ENCODE measurements at places on chromosomes 5 and 9.

DNA sequence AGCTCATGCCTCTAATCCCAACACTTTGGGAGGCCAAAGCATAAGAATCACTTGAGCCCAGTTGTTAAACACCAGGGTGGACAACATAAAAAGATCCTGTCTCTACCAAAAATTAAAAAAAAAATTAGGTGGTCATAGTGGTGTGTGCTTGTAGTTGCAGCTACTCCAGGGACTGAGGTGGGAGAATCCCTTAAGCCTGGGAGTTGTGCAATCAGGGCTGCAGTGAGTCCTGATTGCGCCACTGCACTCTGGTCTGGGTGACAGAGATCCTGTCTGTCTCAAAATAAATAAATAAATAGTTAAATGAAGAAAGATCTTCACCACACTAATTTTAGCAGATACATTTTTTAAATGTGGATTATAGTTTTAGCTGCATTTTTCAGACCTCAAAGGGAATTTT is 433.2 kb downstream of the MAT2B start:
- DNase-seq = no peak

GRCh38 chr5:72649449-72649848 is 142.2 kb upstream of the ZNF366 start:
- no peak for DNase-seq

DNA sequence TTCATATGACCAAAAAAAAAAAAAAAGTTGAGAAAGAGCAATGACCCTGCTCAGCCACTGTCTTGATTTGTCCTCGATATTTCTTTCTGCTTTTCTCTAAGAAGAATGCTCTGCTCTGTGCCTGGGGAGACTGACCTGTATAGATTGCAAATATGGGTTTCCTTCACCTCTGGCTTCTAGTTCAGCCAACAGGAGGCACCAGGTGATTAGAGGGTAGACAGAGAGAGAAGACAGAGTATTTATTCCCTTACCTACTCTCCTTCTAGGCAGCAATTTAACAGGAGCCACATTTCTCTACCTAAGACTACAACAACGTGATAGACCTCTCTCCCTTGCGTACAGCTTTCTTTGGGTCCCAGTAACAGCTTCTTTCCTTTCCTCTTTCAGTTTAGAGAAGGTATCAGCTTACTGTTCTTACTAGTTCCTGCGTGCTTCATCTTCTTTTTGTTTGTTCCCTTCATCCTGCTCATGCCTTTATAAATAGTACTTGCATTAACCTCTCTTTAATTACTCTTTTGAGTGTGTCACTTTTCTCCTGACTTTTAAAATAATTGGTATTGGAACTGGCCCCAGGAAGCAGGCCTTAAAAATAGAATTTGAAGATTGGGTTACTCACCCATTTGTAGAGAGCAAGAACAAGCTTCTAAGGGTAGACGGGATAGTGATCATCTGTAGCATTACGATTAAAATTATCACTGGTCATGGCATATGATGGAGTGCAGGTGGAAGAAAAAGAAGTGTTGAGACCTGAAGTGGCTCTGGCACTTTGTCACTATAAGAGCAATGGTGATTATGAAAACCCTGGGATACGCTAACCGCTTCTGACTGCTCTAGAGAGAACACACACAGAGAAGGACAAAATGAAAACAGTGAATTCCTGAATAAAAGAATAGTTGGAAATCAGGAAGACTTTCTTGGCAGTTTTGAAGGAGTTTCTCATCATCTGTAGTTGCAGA is 161.2 kb upstream of the FSTL4 start:
- no peak for DNase-seq

DNA sequence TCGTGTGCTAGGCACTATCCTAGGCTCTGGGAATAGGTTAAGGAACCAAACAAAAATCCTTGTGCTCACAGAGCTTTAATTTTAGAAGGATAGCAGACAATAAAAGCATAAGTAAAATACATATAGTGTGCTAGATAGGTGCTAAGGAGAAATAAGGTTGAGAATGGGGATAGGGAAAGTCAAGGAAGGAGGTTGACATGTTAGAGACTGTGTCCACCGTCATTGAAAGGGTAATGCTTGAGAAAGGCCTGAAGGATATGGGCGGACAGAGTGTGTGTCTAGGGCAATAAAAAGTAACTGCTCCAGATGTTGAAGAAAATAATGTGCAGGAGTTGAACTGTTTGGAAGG is 482 bp upstream of the TDRD7 start:
- DNase-seq = no peak

GRCh38 chr5:114695292-114695904 is 333.5 kb downstream of the KCNN2 start:
- DNase-seq = no peak

DNA sequence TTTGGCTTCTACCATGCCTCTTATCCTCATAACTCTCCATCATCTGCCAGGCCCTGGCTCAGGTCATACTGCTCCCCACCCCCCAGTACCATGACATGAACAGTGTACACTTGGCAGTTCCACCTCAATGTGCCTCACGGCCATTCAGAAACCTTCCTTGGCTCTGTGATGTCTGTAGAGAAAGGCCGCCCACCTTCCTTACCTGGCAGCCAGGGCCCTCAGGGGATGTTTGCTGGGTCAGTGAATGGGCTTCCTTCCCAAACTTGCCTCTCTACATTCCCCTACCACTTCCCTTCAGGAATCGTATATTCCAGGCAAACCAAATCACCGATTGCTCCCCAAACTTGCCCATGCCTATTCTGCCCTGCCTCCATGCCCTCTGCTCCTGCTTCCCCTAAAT is 101.1 kb downstream of the PSD2 start:
- DNase-seq = no peak

DNA sequence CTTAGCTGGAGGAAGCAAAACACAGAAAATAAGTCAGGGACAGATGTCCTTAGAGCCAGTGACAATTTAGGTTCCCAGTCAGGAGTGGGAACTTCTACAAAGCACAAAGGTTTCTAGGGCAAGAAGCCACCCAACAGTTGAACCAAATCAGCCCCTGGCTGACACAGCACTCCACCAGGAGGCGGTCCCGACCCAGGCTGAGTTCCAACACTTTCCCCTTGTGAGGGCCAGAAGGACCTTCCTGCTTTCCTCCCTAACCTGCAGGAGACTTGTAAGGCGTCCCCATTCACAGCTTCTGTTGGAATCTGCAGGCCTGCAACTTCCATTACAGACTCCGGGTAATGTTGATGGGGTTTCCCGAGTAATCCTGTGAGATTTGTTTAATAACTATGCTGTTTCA is 416.4 kb upstream of the IRX1 start:
- DNase-seq = no peak

- DNase-seq = no peak
Observed at GRCh38 chr9:36284226-36284625, 26.0 kb upstream of the GNE start.

DNA sequence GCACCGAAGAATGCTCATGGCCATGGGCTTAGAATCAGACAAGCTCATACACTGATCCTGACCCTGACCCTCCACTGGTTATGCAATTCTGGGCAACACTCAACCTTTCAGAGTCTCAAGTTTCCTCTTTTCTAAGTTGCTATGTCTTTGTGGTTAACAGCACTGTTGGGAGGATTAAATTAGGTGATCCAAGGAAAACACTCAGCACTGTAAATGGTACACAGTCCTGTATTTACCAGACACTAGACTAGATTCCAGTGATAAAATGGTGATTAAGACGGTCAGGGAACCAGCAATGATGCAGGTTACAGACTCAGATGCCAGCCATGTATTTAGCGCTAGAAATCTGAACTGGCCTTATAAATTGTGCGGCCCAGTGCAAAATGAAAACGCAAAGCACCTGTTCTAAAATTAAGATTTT is 8.1 kb downstream of the ARL15 start:
- no peak for DNase-seq

DNA sequence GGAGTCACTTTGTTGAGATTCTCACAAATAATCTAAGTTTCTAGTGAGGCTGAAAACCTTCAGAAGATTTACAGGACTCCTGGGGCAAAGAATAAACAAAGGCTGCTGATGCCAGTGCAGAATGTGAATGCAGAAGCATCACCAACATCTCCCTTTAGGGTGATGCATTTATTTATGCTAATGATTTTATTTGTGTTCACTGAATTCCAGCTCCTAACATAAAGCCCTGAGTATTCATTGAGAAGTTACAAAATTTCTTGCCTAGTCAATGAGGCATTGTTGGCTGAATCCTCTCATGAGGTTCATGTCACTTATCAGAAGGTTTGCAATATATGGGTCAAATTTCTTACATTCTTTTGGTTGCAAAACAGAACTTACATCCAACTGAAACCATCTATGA is 70.0 kb downstream of the GRIN3A start:
- no peak for DNase-seq

DNA sequence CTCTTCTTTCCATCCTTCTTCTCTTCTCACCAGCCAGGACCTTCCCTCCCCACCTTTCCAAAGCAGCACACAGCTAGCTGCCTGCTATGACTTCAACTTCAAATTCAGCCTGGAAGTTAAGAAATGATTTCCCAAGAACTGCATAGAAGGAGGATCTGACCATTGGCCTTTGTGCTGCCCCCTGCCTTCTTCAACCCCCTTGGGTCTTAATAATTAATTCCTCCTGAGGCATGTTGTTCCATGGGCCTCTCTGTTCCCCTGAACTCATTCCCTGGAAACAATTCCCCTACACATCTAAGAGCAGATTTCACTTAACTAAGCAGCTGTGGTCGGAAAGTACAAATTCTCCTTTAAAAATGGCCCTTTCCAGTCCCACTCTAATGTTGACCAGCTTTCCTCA is 62.4 kb downstream of the ADAMTS12 start:
- no peak for DNase-seq

DNA sequence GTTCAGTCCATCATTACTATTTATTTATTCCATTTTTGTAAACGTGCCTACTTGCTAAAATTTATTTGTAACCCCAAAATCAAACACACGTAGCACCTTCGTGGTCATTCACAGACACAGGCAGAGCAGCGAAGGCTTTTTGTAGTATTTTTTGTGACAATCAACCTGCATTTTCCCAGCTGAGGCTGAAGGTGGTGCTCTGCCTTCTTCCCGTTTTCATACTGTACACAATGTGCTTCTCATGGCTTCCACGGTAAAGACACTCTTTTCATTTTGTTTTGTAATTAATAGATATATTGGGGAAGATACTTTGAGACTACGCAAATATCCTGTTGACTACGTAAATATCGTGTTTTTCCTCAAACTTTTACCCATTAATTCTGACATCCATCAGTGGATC is 19.4 kb downstream of the DAP start:
- DNase-seq = no peak

DNA sequence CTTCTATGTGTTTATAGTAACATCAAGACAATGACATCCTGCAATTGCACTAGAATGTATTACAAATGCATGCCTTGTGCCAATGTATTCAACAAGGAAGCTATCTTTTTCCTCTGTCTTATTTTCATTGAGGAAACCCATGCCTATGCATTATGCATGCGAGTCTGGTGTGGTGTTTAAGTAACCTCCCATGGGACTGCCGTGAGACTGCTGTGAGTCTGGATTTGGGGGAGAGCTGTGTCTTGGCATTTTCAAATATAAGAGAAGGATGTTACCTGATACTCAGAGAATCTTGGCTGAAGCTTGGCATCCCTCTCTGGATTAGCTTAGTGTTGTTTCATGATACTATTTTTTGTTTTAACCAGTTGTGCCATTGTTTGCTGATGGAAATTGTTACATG is 98.3 kb downstream of the F2RL2 start:
- no peak for DNase-seq

- DNase-seq = no peak
Observed at GRCh38 chr5:1538741-1539392, 15.1 kb upstream of the LPCAT1 start.

GRCh38 chr9:21135736-21136135 is 5.9 kb downstream of the IFNW1 start:
- DNase-seq = no peak

DNA sequence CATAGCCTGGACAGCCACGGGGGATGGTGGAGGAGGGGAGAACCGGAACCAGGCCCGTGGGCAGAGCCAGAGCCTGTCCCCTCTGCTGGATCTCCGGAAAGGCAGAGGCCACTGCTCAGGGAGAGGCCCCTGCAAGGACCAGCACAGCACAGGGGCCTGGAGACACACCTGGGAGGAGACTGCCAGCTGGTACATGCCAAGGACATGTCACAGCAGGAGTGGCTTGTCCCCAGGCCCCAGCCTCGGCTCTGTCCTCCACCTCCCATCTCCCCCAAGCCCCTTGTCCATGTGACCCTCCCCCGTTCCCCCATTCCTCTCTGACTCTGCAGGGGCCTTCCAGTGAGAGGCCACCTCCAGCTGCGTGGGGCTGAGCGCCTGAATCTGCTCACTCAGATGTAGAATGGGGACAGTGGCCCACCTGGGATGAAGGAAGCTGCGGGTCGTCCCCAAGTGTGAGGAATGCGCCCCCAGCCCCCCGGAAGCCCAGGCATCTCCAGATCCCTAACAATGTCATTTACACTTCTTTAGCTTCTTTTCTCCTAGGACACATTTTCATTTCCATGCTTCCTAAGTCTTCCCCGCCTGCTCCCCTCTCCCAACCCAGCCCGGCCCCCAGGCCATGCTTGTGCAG is 349.6 kb upstream of the IRX2 start:
- DNase-seq = no peak

DNA sequence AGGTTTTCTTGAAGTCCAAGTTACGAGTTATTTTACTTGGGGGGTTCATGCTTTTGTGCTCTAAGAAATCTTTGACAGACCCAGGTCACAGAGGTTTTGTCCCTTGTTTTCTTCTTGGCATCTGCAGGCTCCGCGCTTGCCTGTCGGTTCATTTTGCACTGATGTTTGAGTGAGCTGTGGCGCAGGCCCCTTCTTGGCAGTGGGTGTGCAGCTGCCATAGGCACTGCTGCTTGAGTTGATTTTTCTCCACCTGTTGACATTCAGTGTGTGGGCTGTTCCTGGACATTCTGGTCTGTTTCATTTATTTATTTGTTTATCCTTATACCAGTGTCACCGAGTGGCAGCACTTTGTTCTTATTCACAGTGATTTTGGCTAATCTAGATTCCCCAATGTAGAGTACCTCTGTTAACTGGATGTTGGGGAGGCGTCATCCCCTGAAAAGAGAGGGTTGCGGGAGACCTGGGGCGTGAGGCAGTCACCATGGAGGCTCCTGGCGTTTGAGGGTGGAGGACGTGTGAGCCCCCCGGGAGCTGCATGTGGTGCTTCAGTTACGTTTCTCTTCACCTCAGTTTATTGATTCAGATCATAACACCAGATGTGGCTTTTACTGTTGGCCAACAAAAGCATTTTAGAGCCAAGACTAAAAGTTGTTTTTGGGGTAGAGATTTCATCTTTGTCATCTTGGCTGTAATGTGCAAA is 121.4 kb upstream of the CACNA1B start:
- DNase-seq = no peak

DNA sequence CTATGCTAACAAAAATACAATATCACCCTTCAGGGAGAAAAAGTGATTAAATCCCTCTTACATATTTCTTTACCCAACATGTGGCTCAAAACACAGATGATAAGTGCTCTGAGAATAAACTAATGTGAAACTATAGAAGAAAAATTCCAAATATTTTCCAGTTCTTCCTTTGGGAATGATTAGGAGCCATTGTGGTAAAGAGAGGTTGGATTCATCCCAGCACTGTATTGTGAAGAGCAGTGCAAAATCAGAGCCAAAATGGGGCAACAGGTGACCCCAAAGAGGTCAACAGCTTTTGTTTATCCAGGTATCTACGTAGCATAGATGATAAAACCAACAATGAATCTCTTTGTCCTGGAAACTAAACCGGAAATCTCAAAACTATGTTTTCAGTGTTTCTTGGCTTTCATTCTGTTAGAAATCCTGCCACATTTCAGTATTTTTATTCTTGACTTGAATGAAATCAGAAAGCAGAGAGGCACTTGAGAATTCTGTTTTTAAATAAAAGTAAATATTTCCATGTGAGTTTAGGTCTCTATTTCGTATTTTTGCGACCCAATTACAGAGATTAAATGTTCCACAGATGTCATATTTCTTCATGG is 120.4 kb upstream of the FST start:
- DNase-seq = no peak

- DNase-seq = peak; percentile 26
Observed at GRCh38 chr5:126339215-126339805, 83.9 kb upstream of the GRAMD2B start.
